ENCODE measurements at places on chromosomes 12 and 14. TPM values are rescaled to one million over a fixed set of nuclear protein-coding genes. Genes with fewer than 3 reads are reported as not detected.

ZNF384 gene
- total RNA-seq: 66.6 TPM

DNA sequence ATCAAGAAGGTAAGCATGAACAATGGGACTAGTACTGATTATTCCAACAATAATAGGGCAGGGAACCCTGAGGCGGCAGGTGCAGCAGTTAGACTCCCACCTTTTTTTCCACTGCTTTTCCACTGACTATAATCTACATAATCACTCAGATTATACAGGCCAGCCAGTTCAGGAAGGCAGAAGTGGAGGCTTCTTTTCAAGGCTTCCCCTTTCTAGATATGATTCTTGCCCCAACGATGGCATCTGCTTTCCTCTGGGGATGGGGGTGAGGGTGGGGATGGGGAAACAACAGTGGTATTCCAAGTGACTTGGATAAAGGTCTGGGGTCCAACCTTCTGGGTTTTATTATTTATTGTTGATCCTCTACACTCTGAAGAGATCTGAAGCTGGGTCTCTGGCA, 331 bp downstream of the NCKAP1L start:
- no peak overlapping the region for H3K27ac ChIP-seq
- H3K36me3 ChIP-seq: no peaks in the 10 kb centered on the region
- H3K27me3 ChIP-seq: peaks cover 6% of the 10 kb centered on the region
- H3K4me1 ChIP-seq: peaks cover 2% of the 10 kb centered on the region

- H3K4me3 ChIP-seq: no peak overlapping the region
- H3K27ac ChIP-seq: no peak overlapping the region
- H3K27me3 ChIP-seq: peaks cover 9% of the 10 kb centered on the region
- no peaks in the 10 kb centered on the region for H3K36me3 ChIP-seq
- no peaks in the 10 kb centered on the region for H3K4me1 ChIP-seq
- no peak for DNase-seq
These were observed 28.4 kb upstream of the NEDD1 start for GRCh38 chr12:96878704-96879103.

GRCh38 chr12:632102-632696, 31.0 kb downstream of the NINJ2 start:
- no peaks in the 10 kb centered on the region for H3K27me3 ChIP-seq
- no peak for DNase-seq
- H3K4me3 ChIP-seq: peak overlapping the region; percentile 10
- H3K36me3 ChIP-seq: no peaks in the 10 kb centered on the region

GRCh38 chr14:66003082-66003730, 483.0 kb upstream of the CCDC196 start:
- H3K27ac ChIP-seq: no peak overlapping the region
- no peak for DNase-seq
- no peaks in the 10 kb centered on the region for H3K4me1 ChIP-seq
- no peak overlapping the region for H3K4me3 ChIP-seq
- H3K36me3 ChIP-seq: no peaks in the 10 kb centered on the region

DNA sequence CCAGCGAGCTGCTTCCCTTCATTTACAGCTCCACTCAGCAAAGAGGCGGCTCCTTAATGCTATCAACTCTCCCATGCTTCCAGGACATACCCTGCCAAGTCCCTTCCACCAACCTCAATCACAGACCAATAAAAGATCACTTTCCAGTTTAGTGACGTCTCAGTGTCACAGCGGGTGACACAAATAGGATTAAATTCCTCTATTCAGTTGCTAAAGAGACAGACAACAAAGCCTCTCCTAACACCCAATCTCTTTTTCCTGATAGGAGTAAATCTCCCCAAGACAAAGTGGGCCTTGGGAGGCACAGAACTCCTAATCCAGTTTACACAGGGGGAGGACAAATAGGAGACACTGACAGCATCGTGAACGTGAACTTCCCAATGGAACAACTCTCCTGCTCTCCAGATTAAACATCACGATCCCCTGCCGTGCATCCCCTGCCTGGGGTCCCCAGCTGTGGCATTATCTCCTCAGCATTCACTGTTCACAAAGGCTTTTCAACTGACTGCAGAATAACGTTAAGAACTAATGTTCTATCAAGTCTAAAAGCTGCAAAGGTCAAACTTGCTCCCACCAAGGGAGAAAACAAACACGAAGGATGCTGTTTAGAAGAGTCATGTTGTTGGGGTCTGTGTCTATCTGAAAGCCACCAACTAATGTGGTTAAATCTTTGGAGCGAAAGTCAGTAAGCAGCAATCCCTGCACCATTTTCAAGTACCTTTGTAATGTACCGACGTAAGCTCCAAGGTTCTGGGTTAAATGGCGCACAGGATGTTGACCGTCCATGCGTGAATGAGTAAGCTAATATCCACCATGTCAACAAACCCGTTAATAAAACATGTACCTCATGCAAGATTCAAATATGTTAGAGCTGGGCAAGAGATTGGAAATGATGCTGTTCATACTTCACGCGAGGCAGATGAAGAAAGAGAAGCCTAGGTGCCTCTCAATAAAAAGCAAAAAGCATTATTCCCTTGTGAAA, 31.5 kb downstream of the TMEM132D start:
- H3K27me3 ChIP-seq: no peaks in the 10 kb centered on the region
- H3K36me3 ChIP-seq: peaks cover 5% of the 10 kb centered on the region
- H3K4me1 ChIP-seq: peaks cover 8% of the 10 kb centered on the region
- H3K4me3 ChIP-seq: no peak overlapping the region
- DNase-seq: no peak
- H3K27ac ChIP-seq: no peak overlapping the region

DNA sequence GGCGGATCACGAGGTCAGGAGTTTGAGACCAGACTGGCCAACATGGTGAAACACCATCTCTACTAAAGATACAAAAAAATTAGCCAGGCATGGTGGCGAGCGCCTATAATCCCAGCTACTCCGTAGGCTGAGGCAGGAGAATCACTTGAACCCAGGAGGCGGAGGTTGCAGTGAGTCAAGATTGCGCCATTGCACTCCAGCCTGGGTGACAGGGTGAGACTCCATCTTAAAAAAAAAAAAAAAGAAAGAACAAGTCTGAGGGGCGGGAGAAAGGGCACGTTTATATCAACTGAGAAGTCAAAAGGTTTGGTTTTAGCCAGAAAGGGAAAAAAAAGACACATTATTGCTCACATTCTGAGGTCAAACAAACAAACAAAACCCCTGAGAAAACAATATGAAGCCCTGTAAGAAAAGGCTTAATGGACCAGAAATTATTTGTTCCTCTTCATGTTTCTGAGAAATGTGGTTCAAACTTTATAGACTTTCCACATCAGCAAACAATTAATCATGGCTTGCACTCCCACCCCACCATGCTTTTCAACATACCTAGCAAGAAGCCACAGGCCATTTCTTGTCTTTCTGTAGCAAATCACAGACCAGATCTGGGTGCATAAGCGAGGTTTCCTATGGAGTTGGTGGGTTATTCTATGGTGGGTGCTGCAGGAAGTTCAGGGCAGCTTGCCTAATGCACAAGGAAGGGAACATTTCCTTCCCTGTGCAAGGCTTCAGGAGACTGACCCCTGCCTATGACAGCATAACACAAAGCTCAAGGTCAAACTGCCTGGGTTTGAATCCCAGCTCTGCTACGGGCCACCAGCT, 80.1 kb downstream of the SSPN start:
- DNase-seq: no peak
- no peaks in the 10 kb centered on the region for H3K36me3 ChIP-seq
- peaks cover 52% of the 10 kb centered on the region for H3K4me1 ChIP-seq
- H3K4me3 ChIP-seq: no peak overlapping the region
- peak overlapping the region; percentile 90 for H3K27ac ChIP-seq

LRIG3 gene
- total RNA-seq: 241 TPM

DNA sequence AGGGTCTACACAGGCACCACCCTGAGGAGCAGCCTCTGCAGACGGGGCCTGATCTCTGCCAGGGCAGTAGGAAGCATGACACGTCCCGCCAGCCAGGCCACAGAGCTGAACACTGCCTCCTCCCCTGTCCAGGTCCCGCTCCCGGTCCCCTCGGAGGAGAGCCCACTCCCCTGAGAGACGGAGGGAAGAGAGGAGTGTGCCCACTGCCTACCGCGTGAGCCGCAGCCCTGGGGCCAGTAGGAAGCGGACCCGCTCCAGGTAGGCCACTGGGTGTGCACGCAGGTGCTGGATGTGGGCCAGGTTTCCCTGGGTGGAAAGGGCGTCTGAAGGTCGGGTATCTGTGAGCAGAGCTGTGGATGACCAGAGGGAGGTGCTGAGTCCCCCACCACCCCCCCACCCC, 41.9 kb upstream of the MMP17 start:
- DNase-seq: no peak
- no peaks in the 10 kb centered on the region for H3K27me3 ChIP-seq
- H3K4me1 ChIP-seq: peaks cover 25% of the 10 kb centered on the region
- peaks cover 32% of the 10 kb centered on the region for H3K36me3 ChIP-seq

DNA sequence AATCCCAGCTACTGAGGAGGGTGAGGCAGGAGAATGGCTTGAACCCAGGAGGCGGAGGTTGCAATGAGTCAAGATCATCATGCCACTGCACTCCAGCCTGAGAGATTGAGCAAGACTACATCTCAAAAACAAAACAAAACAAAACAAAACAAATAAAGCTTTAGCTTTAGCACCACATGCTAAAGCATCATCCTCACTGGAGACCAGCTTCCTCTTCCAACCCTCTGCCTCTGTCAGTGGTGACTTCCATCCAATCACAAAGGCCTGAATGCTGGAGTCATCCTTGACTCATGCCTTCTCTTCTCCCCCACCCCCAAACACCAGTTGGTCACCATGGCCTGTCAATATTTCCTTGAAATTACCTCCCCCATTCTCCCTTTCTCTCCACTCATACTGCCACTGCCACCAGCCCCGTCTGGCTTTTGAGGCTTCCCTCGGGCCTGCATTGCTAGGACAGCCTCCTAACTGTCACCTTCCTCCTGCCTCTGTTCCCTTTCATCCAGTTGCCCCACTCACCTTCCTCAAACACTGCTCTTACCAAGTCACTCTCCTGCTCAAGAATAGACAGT, 1.4 kb downstream of the ZNF385A start:
- H3K27me3 ChIP-seq: no peaks in the 10 kb centered on the region
- no peaks in the 10 kb centered on the region for H3K36me3 ChIP-seq

SLC7A7 gene
- total RNA-seq: 1.6 TPM

KRT1 gene
- not detected for total RNA-seq

DNA sequence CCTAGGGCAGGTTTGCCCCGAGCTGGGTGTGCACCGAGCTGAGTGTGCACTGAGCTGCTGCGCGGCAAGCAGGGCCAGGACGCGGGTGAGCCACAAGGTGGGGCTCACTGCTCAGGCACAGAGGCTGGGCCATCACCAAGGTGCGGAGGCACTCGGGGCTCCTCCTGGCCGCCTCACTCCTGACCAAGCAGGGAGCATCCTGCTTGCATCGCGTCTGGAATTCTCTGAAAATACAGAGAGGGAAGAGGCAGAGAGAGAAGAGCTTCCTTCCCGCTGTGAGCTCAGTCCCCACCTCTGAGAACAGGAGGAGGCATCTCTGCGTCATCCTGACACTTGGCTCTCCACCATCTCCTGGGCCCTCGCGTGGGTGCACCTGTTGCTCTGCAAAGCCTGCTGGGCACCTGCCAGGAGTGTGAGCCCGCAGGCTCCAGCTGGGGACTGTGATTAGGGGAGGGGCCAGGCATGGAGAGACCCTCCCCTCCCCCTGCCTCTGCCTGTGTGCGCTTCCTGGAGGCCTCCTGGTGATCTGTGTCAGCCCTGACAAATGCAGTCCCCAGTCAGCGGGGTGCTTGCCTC, 116.3 kb downstream of the GLT1D1 start:
- no peaks in the 10 kb centered on the region for H3K36me3 ChIP-seq
- peaks cover 8% of the 10 kb centered on the region for H3K4me1 ChIP-seq
- peaks cover 21% of the 10 kb centered on the region for H3K27me3 ChIP-seq
- no peak overlapping the region for H3K27ac ChIP-seq

ADAM20 gene
- total RNA-seq: 1.2 TPM

INSM2 gene
- not detected for total RNA-seq

GRCh38 chr12:108806921-108807320, 50.5 kb downstream of the SSH1 start:
- no peak for DNase-seq
- no peaks in the 10 kb centered on the region for H3K27me3 ChIP-seq
- H3K4me1 ChIP-seq: peaks cover 58% of the 10 kb centered on the region

DNA sequence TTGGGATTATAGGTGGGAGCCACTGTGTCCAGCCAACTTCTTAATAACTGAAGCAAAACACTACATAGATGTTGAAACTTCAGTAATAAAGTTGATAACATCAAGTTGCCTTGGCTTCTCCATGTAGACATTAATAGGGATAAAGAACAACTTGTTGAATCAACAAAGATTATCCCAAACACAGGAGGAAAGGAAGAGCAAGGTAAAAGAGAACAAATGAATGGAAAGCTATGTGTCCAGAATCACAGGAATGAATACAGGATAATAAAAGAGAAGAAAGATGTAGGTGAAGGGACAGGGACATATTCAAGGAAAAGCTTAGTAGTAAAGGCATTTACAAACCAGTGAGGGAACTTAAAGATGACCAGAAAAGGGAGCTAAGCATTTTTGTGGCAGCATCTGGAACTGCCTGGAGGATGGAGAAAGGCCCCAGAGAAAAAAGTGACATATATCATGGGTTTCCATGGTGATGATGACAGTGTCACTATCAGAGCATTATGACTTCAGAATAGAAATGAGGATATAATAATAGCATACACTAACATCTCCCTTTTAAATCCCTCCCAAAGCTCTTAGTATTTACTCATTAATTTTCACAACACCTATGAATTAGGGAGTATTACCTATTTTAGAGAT, 24.0 kb upstream of the MDM1 start:
- H3K4me3 ChIP-seq: no peak overlapping the region
- no peaks in the 10 kb centered on the region for H3K36me3 ChIP-seq
- H3K4me1 ChIP-seq: peaks cover 2% of the 10 kb centered on the region

DNA sequence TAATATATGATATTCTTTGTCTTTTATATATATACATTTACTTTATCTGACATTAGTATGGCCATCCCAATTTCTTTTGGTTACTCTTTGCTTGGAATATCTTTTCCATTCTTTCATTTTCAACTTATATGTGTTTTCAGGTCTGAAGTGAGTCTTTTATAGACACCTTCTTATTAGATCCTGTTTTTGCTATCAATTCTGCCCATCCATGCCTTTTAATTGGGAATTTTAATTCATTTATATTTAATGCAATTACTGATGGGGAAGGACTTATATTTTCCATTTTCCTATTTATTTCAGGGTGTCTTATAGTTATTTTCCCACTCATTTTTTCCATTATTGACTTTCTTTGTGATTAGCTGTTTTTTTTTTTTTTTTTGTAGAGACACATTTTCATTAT, 43.4 kb downstream of the GABARAPL1 start:
- H3K4me3 ChIP-seq: no peak overlapping the region
- H3K27me3 ChIP-seq: peaks cover 23% of the 10 kb centered on the region
- H3K4me1 ChIP-seq: no peaks in the 10 kb centered on the region
- DNase-seq: no peak

Data from osteocyte (in vitro differentiated cells).